ENCODE measurements at places on chromosomes 12 and 14. TPM values are rescaled to one million over a fixed set of nuclear protein-coding genes. Genes with fewer than 3 reads are reported as not detected.
A peak's percentile ranks its signal among the peaks of the same experiment; 100 is the strongest.

DNA sequence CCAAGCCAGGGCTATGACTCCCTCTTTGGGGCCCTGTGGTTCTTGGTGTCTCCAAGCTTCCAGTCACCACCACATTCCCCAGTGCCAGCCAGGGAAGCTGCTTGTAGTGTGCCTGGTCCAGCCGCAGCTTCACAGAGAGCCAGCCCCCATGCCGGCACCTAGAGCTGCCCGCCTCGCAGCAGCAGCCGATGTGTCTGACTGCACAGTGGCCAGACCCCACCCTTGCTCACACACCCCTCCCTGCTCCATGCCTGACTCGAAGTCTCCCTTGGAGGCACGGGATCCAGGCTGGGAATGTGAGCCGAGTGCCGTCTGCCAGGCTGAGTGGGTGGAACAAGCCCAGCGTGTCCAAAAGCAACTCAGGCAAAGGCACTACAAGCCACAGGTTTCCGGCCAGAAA is 123.3 kb upstream of the SFSWAP start:
- no peak for DNase-seq

- no peak for DNase-seq
Observed at GRCh38 chr12:29674463-29674862, 109.3 kb downstream of the TMTC1 start.

DNA sequence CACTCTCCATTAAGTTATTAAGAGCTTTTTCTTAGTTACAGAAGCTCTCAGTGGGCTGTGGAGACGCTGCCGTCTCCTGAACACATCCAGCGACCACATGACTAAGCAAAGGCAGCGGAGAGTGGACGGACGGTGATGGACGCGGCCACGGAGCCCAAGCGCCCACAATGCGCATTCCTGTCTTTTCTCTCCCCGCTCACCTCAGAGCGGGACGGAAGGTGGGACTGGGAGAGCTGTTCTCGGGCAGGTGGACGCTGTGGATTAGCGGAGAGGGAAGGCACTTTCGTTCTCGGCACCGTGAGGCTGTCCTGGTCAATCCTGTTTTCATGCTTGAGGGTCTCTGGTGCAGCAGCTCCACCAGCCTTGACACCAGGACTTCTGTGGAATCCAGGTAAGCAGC is 2.6 kb upstream of the ANKLE2 start:
- DNase-seq = no peak

DNA sequence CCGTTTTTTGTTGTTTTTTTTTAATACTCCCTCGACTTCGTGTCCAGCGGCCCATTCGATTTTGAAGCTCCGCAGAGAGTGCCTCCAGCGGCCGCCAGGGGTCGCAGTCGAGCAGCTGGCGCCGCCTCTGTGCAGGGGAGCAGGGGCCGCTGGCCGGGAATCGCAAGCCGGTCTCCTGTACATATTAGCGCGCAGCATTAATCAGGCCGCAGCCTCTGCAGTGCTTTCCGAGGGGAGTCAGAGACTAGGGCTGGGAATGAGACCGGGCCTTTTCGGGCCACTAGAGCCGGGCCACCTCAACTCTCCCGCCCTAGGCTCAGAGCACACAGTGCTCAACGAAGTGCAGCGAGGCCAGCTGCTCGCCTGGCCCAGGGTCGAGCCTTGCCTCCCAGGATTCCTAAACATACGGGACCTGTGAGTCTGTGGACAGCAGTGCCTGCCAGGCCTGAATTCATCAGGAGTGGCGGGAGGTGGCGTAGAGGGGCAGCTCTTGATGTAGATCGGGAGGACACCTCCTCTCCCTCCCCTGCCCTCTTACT is 81.8 kb downstream of the EMP1 start:
- DNase-seq = peak; percentile 88

Gene DNAH10
- total RNA-seq = 1.2 TPM
